Suprapubic skin (tissue), 4 donors: ENCODE measurements at places on chromosomes 5 and 9. TPM values are rescaled to one million over a fixed set of nuclear protein-coding genes. Genes with fewer than 3 reads are reported as not detected.

The RNF130 gene
- 24.8 TPM for total RNA-seq

The BTNL3 gene
- not detected for total RNA-seq

The MARCHF6 gene
- 161 TPM for total RNA-seq

DNA sequence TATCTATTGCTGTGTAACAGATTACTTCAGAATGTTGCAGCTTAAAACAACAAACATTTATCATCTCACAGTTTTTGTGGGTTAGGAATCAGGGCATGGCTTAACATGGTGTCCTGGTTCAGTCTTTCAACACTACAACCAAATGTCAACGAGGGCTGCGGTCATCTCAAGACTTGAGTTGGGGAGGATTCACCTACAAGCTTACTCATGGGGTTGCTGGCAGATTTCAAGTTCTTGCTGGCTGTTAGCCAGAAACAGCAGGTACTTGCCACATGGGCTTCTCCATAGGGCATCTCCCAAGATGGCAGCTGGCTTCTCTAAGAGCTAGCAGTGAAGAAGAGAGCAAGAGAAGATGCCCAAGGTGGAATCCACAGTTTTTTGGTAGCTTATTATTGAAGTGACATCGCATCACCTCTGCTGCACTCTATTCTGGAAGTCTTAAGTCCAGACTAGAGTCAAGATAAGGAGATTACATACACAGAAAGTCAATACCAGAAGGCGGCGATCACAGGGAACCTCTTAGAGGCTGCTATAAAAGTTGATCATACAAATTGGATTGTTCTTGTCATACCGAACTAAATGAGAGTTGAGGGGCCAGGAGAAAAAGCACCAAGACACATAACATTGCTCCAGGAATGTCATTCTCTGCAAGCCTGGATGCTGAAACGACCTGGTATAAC is 42.2 kb downstream of the C9orf153 start:
- DNase-seq: no peak

GRCh38 chr9:33466565-33467495 is 6.9 kb downstream of the NOL6 start:
- DNase-seq: no peak

DNA sequence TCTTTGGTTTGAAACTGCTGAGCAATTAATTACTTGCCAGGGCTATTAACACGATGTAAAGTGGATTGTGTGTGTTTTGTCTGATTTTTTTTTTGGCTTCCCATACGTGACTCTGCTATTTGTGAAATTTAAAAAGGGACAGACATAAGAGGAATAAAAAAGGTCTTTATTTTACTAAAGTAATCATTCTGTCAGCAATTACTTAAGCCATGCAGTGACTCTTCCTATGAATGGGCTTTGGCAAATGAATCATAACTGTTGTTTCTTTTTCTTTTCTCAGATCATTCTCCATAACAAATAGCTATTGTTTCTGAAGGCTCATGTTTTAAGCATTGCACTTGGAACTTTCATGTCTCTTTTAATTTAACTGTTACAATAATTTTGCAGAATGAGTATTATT is 461.3 kb upstream of the RORB start:
- DNase-seq: no peak

DNA sequence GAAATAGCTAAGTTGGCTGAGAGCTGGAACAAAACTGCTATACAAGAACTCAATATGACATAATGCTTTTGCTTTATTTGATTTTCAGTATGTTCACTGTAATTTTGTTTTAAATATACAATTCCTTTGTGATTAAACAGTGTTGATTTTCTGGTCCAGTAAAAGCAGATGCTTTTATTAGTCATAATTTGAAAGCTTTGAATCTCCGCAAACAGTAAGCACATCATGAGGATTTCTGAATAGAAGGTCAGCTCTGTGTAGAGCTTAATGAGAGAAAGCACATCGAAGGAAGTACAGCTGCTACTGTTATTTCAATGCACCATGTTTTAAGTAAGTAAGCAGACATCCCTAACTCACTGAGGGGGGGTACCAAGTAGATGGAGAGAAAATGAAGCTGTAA is 701.3 kb upstream of the ACO1 start:
- no peak for DNase-seq

DNA sequence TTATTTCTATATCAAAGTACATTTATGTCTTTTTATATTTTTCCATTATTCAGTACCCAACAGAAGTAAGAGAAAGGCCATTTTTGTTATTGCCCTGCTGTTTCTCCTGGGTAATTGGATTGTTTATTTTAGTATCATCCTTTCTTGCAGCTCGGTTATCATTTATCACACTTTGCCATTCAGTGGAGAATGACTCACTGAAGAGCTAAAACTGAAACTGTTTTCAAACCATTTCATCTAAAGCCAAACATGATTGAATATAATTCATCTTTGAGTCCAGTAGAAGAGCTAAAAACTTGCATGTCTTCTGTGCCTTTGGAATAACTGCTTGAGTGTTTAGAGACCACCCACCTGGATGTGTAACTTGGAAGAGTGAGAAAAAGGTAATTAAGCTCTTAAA is 139.5 kb upstream of the PRDM9 start:
- no peak for DNase-seq
